ENCODE measurements at places on chromosomes 12 and 14.
A peak's percentile ranks its signal among the peaks of the same experiment; 100 is the strongest.

- DNase-seq, result no peak
These were observed 1.6 kb downstream of the ACSS3 start for GRCh38 chr12:81079280-81080076.

GRCh38 chr12:24505366-24506015 is 443.4 kb downstream of the BCAT1 start:
- DNase-seq, result no peak

- peak; percentile 52 for DNase-seq
These were observed 8.5 kb upstream of the CFL2 start for GRCh38 chr14:34722723-34723545.

GRCh38 chr14:103001651-103002396 is 55.5 kb downstream of the CDC42BPB start:
- no peak for DNase-seq

- no peak for DNase-seq
These were observed 55.4 kb downstream of the FBXO33 start for GRCh38 chr14:39376667-39377403.

DNA sequence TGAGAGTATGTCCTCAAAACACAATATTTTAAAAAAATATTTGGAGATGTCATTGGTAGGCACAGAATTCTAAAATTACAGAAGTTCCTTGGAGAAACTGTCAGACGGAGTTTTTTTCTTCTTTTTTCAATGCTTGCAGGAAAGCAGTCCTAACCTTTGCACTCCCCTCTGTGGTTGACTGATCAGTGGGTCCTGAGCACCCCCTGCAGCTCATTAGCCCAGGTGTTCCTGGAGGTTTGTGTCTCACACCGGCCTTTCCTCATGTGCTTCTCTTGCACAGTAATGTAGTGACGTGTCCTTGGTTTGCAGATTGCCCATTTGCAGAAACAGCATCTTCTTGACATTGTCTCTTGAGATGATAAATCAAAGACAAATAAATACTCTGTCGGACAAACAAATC is 513.0 kb downstream of the TMEM121 start:
- no peak for DNase-seq

GRCh38 chr12:100967189-100967588 is 172.6 kb downstream of the ANO4 start:
- DNase-seq, result no peak

GRCh38 chr12:24950231-24950834 is 1.4 kb upstream of the BCAT1 start:
- no peak for DNase-seq

DNA sequence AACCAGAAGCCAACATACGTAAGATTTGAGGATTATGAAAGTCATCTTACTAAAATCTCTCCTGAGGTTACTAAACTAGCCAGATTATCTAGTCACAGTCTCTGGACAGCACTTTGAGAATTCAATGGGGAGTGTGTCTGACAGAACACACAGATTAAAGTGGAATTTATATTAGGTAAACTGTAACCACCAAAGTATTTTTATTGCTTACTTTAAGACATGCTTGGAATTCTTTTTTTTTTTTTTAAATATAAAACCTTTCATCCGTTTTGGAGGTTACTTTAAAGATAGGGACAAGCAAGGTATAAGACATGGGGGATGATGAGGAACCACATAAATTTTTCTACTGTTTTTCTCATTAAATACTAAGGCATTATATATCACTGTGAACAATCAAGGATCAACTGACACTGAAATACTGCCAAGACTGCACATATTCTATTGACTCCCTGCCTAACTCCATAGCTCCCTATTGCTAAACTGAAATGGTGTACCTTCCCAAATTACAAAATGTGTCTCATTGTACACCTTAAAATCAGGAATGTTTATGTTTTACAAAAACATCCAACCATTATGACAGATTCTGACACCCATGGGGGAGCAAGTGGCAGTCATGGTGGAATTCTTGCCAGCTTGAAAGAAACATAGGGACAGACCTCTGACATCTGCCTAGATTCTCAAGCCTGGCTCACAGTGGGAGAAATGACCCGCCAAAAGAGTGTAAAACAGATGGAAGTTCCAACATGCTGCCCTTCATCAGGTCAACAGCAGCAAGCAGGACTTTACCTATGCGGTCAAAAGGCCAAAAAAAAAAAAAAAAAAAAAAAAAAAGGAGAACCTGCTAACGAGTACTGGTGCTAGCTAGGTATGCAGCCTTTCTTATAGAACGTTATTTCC is 239.3 kb downstream of the MED13L start:
- peak; percentile 41 for DNase-seq

GRCh38 chr14:50865391-50866076 is 6.3 kb upstream of the ABHD12B start:
- no peak for DNase-seq

- no peak for DNase-seq
These were observed 588.3 kb downstream of the SLC16A7 start for GRCh38 chr12:60184096-60184495.

DNA sequence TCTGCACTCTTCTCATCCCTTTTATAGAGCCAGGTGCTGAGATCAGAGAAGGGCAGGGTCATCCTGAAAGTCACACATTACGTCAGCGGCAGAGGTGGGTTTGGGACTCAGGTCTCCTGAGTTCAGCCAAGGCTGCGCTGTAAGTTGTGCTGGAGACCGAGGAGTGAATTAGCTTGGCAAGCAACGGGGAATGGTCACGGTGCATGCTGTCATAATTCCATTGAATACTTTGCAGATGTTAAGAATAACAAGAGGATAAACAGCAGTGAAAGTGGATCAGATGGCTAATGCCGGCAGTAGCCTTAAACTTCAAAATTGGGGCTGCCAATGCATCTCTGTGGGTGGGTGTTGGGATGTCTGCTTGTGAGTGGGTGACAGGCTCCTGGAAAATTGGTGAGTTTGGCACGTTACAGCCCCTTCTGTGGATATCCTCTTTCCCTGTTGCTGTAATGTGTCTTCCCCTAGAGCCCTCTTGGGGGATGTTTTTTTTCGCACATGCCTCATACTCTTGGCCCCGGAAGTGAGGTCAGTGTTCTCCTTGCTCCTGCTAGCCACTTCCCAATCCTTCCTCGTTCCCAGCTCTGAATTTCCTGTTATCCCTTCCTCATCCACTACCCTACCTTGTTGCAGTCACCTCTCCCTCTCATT is 287.1 kb upstream of the SRRM4 start:
- no peak for DNase-seq

DNA sequence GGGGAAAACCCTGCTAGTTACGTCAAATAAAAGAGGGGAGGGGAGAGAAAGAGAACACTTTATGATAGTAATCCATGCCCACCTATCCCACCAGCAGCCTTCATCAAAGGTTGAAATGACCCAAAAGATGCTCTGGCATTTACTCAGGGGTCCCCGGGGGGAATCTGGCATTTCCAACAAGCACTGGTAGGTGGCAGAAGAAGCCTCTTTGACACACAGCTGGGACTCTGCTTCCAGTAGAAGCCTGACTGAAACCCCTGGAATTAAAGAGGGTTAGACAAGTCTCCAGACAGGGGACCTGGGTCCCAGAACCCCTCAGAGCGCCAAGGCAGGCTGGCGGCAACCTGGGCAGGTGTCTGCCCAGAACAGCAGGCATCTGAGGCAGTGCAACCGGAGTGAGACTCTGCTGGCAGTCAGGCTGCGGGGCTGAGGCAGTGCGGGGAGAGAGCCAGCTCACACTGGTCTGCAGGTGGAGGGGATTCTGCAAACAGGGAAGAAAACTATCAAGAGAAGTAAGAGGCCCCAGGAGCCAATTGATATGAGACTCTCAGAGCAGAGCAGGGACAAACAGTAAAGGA is 85.0 kb upstream of the CAPRIN2 start:
- DNase-seq, result no peak

DNA sequence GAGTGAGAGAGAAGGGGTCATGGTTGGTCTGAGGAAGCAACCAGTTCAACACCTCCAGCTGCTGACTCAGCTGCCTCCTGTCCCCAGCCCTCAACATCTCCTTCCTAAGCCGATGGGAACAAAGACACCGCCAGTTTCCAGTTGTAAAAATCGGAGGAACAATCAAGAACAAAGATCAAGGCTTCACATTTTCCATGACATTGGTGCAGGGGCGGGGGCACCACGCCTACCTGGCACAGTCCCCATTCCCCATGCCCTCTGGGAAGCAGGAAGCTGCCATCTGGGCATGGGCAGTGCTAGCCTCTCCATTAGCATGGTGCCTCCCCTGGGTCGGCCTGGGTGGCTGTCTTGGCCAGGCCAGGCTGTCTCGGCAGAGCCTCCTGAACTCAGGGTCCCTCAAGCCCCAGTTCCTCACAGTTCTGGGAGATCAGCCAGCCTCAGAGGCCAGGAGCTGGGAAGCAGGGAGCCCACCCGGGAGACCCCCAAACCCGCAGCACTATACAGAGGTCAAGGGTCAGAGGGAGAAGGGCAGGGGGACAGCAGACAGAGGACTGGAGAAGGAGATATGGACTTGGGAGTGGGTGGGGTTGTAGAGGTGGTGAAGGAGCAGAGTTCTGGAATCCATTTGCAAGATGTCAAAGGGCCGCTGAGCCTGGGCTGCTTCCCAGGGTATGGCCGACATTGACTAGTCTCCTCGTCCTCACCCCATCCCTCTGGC is 19.6 kb upstream of the TMEM106C start:
- DNase-seq, result no peak

DNA sequence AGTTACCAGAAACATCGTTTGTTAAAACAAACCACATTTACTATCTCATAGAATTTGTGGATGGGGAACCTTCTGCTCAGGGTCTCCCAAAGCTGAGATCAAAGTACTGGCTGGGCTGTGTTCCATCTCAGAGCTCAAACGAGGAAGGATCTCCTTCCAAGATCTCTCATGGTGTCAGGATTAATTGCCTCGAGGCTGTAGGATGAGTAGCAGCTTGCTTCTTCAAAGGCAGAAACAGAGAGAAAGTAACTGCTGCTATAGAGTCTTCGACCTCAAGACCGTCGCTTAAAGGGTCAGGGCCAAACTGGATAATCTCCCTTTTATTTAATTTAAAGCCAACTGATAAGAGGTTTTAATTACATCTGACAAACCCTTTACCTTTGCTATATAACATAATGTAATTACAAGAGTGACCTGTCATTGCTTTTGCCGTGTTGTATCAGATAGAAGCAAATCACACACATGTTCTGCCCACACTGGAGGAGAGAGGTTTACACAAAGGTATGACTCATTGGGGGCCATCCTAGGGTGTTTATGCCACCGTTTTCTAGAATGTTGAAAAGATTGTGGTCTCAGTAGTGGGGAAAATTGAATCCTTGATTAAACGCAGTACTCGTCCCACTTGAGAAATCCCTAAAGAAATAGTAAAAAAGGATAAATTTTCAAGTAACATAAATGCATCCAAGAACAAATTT is 868.8 kb upstream of the TMEM132C start:
- no peak for DNase-seq

GRCh38 chr14:25086081-25086480 is 36.1 kb upstream of the STXBP6 start:
- no peak for DNase-seq

GRCh38 chr14:40842816-40843215 is 763.9 kb upstream of the LRFN5 start:
- no peak for DNase-seq

DNA sequence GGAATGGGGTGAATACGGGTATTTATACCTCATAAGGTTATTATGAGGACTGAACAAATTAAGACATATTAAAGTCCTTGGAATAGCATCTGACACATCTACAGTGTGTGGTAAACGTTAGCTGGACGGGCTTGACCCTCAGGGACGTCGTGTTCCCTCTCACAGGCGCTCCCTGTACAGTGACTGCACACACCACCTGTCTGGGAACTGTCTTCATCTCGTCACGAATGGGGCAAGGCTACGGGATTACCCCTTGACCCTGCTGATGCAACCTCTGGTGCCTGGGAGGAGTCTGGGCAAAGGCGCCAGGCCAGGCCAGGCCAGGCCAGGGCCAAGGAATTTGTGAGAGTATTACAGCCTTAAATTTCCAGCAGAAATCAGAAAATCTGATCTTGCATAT is 191.1 kb downstream of the CALM1 start:
- DNase-seq, result no peak

- DNase-seq, result peak; percentile 13
These were observed 346.2 kb upstream of the FAR2 start for GRCh38 chr12:28802706-28803438.

GRCh38 chr12:86551146-86551571 is 295.0 kb upstream of the MGAT4C start:
- no peak for DNase-seq

DNA sequence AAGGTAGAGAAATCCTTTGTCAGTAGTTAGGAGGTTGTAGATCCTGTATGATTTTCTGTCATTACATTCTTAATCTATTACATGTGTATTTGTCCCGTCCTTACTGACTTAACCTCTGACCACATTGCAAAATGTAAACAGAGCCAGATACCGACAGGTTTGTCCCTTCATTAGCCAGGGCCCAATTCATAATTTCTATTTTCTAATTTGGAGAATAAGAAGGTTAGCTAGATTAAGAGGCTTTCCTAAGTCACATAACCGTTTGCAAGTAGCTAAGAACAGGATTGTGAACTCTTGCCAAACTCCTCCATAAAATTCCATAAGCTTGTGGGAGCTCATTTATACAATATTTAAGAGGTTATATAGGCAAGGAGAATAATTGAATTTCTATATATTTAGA is 352.6 kb downstream of the RAD51B start:
- DNase-seq, result no peak

GRCh38 chr14:94051779-94052178 is 25.6 kb downstream of the OTUB2 start:
- no peak for DNase-seq

DNA sequence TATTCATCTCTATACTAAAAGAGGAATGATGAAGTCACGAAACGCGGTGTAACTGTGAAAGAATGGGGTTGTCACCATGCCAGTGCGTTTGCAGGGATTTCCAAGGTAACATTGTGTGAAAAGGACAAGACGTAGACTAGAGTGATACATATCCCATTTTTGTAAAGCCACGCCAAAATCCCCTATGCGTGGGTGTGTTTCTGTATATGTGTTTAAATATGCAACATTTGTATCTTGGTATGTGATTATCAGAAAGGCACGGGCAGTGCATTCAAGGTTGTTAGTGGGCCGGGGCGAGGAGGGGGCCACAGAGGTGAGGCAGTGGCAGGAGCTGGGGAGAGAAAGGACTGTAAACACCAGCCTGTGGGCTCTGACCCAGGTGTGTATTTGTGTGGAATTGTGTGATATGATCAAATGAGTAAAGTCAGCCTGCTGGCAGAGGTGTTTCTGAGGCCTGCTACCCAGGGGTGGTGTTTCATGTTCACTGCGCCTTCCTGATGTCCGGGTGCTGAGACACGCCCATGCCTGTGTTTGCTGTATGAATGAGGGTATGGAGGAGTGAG is 137.8 kb downstream of the ADGRD1 start:
- no peak for DNase-seq
